Amniotic epithelial cell (primary cell): ENCODE measurements at places on chromosomes 16 and 17.

GRCh38 chr16:88686062-88686438 lies 257 bp downstream of the SNAI3 start:
- no peak for DNase-seq

DNA sequence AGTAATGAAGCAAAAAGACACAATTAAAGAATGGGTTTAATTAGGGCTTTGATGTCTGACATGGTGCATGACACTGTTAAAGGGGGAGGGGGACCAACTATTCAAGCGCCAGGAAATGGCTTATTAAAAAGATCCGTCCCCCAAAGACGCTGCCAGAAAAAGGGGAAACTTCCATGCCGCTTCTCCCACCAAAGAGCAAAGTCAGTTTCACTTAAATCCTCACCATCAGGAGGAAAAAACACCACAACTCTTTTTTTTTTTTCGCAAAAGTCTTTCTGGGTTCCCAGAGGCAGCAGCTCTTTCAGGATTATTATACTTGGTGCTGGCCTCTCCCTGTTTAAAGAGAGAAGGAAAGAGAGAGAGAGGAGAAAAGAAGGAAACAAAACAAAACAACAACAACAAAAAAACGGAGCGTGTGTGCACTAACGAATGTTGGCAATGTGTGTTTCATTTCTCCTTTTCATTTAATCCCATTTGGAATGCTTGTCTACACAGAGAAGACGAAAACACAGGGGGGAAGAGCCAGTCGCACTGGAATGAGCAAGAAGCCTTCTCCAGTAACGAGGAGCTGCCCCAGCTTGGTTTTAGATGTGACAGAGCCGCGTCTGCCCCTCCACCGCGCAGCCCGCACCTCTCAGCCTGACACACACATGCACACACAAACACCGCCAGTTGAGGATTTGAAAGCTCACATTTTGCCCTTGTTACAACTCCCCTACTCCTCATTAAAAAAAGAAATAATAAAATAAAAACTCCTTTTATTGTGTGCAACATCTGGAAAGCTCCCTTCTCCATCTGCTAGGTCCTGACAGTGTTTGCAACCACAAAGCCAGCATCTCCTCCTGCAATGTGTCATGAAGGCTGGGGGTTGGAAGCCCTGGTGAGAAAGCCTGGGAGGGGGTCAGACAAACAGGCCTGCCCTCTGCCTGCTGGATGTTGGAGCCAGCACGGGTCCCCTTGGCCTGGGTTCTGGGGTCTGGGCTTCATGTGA lies 32.7 kb upstream of the AXIN2 start:
- DNase-seq = peak; percentile 47

DNA sequence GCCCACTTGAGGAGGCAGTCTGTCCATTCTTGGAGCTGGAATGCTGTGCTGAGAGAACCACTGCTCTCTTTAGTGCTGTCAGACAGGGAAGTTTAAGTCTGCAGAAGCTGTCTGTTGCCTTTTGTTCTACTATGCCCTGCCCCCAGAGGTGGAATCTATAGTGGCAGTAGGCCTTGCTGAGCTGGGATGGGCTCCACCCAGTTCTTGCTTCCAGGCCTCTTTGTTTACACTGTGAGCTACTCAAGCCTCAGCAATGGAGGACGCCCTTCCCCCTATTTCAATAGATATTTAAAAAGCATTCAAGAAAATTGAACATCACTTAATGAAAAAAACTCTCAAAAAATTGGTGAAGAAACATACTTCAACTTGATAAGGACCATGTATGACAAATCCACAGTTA lies 313.5 kb downstream of the PHKB start:
- DNase-seq = peak; percentile 20

GRCh38 chr16:69566240-69566980 lies 644 bp downstream of the NFAT5 start:
- peak; percentile 66 for DNase-seq

GRCh38 chr17:47995241-47995935 lies 24.5 kb downstream of the CDK5RAP3 start:
- DNase-seq = no peak

DNA sequence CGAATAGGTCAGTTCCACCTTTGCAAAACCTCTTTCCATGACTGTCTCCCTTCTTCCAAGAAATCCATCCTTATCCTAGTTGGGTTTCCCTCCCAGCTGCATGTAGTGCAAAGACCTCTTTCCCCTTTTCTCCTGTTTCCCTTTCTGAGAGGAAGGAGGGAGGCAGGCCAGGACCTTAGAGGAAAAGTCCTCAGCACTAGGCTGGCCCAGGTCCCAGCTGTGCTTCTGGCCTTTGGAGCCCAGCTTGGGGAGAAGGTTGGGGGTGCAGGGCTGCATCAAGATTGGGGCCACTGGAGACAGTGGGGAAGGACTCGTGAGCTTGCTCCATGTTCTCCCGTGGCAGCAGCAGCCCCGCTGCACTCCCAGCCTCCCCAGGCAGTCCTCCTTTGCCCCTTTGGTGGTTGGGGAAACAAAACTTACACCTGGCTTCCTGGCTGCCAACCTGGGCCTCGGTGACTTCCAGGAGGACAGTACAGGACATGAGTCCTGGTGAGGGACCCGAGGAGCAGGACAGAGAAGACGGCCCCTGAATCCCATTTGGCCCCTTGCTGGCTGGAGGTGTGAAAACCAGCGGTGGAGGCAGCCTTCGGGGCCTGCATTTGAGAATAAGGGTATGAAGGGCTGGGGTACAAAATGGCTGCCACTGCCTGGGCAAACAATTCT lies 481 bp downstream of the HEXIM2 start:
- DNase-seq = no peak

DNA sequence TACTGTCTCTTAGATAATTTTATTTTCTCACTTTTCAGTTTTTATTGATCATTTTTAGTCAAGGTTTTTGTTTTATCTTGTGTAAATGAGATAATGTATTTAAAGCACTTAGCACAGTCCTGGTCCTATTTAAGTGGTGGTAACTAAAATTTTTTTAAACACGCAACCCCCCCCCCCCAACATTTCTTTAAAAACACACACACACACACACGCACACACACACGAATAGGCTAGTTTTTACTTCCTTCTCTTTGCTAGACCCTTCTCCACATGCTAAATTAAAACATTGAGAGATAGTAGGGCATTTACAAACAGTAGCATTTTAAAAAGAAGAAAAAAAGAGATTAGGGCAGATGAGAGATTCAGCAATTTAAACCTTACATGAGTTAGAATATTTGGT lies 5.0 kb downstream of the NFATC3 start:
- no peak for DNase-seq

DNA sequence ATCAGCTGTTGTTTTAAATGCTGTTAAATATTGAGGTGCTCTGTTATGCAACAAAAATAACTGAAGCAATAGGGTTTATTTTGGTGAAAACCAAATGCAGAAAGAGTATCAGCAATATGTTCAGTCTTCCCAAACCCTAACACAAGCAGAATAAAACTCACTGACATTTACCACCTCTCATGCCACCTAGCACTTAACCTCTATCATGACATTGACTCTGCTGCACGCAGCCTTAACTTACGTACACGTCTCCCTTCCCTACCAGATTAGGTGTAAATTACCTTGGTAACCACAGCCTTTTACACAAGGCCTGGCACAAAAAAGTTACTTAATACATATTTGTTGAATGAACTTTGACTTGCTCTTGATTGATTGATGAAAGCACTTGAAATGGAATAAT lies 9.9 kb upstream of the AKAP1 start:
- DNase-seq = no peak

DNA sequence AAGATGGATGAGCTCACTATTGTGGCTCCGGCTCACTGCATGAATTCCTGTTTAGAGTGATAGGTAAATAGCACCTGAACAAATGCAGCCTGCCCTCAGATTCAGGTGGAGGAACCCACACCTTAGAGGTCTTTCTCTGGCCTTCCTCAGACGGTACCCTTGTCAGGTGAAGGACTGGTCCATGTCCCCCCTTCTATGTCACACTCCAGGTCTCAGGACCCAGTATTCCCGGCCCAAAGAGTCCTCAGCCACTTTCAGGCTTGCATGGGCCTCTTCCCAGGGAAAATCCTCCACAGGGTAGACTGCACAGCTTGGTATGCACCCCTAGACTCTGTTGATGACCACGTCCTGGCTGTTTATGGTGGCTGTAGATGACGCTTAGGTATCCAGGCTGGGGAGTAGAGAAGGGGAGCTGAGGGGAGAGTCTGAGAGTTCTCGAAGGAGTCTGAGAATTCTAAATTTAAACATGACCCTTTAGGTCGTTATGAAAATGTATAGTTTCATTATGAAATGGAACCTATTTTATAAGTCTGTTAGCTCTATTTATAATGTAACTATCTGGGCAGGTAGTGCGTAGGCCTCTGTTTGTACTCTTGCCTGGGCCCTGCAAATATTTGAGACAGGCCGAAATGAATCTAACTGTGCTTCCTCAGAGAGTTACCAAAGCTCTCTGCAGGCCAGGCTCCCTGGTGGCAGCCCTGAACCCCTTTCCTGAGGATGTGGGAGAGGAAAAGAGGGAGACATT lies 32.5 kb upstream of the CCR7 start:
- DNase-seq = no peak

GRCh38 chr17:40097931-40098845 lies 2.2 kb downstream of the NR1D1 start:
- DNase-seq = peak; percentile 90

DNA sequence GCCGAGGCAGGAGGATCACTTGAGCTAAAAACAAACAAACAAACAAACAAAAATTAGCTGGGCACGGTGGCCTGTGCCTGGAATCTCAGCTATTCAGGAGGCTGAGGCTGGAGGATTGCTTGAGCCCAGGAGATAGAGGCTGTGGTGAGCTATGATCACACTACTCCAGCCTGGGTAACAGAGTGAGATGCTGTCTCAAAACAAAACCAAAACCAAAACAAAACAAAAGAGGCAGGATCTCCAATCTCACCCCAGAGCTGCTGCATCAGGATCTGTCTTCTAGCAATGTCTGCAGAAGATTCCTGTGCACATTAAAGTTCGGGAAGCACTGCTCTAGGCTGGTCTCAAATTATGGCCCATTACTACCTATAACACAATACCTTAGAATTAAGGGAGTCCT lies 43.1 kb downstream of the MAP2K6 start:
- DNase-seq = no peak

DNA sequence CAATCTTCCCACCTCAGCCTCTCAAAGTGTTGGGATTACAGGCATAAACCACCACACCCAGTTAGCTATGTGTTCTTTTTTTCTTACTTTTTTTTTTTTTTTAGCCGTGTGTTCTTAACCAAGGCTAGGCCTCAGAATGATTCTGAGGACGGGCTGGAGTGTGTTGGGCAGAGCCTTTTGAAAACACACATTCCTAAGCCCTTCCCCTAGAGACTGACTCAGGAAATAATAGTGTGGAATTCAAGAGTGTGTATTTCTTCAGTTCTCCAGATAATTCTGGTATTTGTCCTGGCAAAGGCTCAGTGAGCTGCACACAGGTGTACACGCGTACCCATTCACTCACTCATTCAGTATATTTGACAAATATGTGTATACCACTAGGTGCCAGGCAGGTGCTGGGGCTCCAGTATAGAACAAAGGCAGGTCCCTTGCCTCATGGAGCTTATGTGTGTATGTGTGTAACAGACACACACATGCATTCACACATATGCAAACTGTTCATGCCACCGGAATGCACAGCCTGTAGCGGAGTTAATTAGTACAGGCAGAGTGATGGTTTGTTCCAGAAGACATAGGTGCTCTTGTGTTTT lies 19.4 kb upstream of the NFATC3 start:
- DNase-seq = peak; percentile 84

- DNase-seq = no peak
Measured at GRCh38 chr17:17783116-17783824, 53.5 kb downstream of the SREBF1 start.

DNA sequence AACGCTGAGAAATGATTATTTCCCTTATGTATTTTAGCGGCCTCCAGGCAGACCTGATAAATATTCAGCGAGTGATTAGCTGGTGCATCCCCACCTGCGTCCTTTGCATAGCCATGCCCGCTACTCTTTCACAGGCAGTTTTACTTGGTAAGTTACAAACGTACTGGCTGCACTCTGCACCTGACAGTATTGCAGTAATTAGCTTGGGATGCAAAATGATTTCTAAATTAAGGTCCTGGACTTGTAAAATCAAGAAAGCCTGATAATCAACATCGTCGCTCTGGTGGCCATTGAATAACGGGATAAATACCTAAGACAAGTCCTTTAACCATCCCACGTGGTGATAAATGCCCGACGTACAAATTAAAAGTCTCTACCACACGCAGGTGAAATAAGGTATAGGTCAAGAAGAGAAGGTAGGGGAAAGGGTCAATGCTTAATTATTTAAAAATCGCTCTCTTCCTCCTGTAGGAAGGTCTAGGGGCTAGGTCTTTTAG lies 998 bp upstream of the PRKCA start:
- no peak for DNase-seq

DNA sequence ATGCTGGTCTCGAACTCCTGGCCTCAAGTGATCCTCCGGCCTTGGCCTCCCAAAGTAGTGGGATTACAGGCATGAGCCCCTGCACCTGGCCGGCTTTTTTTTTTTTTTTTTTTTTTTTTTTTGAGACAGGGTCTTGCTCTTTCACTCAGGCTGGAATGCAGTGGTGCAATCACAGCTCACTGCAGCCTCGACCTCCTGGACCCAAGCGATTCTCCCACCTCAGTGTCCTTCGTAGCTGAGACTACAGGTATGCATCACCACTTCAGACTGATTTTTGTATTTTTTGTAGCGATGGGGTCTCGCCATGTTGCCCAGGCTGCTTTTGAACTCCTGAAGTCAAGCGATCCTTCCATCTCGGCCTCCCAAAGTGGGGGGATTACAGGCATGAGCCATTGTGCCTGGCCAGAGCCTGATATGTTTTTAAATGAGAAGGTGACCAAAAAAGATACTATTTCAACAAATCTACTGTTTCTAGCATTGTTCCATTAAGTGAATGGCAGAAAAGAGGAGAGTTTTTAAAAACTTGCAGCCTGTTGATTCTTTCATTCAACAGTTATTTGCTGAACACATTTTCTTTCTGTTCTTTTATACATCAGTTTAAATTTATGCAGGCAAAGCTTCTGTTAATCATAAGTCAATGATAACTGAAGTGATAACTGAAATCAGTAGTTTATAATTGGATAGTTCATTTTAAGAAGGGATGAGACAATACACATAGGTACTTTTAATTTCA lies 3.2 kb upstream of the SRSF1 start:
- no peak for DNase-seq

GRCh38 chr17:39672522-39673334 lies 4.5 kb downstream of the PNMT start:
- no peak for DNase-seq

- no peak for DNase-seq
Measured at GRCh38 chr16:2507052-2507659, 6.6 kb upstream of the ATP6V0C start.

GRCh38 chr17:48100591-48101011 lies 677 bp downstream of the CBX1 start:
- peak; percentile 56 for DNase-seq

- no peak for DNase-seq
Measured at GRCh38 chr17:50601823-50602375, 32.8 kb upstream of the ABCC3 start.

DNA sequence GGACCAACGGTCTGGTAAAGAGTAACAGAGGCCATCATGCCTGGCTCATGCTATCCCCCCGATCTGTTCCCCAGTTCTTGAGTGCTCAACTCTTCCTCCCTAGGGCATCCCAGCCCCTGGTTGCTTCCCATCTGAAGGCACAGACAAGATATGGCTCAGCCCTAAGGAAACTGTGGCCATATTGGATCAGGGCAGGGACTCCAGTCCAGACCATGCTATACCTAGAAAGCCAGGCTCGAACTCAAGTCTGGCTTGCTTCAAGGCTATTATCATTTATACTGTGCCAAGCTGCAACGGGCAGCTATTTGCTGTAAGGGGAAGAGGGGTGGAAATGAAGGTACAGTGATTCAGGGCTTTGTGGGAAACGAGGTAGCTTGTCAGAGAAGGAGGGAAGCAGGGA lies 2.8 kb downstream of the UBTF start:
- no peak for DNase-seq
